ENCODE measurements at places on chromosomes 2 and 18.

DNA sequence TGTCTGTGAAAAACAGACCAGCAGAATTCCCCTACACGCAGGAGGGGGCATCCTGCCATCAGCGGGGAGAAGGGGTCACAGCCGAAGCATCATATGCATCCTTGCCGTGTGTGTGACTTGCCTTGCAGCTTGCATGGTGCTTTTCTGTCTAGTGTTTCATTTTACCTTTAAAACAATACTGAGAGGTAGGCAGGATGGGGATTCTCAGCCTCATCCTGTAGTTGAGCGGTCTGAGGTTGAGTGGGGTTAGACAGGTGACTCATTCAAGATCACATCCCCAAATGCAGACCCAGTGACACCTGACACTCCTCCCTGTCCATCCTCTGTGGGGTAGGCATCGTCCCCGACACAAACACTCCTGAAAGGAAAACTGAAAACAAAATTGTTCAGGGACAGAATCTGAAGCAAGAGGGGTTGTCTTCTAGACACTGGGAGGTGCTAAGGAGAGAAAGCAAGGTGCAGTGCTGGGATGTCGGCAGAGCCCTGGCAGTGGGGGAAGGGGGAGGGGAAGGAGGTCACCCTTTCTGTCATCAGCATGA lies 7.9 kb downstream of the ARL4C start:
- DNase-seq = no peak

- DNase-seq = no peak
These were observed 476.5 kb downstream of the LRP1B start for GRCh38 chr2:141654311-141654710.

GRCh38 chr18:71040161-71040560 lies 751.3 kb downstream of the SOCS6 start:
- no peak for DNase-seq

- no peak for DNase-seq
These were observed 12.7 kb downstream of the ANKRD44 start for GRCh38 chr2:197297772-197298318.

- DNase-seq = peak; percentile 33
These were observed 55.8 kb downstream of the TSN start for GRCh38 chr2:121810959-121811853.

DNA sequence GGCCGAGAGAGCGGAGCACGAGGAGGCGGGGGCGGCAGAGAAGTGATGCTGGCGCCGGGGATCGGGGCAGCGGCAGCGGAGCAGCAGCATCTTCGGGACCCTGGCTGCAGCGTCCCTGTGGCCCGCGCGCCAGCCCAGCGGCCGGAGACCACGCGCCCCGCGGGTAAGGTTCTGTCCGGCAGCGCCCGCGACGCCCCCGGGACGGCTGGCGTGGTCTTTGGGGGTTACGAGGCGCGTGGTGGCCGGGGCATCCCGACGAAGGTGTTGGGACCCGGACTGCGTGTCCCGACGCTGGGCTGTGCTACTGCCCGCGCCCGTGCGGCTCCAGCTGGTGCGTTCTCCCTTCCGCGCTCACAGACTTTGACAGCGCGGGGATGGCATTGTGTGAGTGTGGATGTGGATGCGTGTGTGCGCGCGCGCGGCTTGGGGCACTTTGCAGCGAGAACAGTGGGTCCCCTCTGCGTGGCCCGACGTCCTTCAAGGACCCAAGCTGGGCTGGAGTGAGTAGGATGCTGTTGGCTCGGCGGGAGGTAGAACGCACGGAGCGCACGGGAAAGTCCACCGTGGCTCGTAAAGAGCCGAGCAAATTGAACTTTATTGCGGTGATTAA lies 405.0 kb downstream of the XIRP2 start:
- peak; percentile 19 for DNase-seq

DNA sequence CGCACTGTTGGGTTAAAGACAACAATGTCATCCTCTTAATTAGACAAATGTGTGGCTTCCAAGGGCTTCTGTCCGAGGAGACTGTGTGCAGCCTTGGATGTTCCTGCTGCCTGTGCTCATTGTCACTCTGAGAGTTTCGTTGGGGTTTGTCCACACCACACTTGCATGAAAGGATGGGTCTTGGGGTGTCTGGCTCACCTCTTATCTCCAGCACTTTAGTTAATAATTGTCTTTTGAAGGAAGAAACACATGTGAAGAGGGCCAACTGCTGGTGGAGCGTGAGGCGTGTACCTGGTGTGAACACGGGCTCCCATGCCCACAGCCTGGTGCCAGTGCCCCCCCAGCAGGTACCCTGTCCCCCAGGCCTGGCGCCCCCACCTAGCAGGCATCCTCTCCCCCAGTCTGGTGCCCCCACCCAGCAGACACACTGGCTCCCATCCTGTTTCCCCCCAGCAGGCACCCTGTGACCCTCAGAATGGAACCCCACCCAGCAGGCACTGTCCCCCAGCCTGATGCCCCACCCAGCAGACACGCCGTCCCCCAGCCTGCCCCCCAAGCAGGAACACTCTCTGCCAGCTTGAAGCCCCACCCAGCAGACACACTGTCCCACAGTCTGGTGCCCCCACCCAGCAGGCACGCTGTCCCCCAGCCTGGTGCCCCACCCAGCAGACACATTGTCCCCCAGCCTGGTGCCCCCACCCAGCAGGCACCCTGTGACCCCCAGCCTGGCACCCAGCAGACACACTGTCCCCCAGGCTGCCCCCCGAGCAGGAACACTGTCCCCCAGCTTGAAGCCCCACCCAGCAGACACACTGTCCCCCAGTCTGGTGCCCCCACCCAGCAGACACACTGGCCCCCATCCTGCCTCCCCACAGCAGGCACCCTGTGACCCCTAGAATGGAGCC lies 96.3 kb upstream of the TMEM18 start:
- no peak for DNase-seq

DNA sequence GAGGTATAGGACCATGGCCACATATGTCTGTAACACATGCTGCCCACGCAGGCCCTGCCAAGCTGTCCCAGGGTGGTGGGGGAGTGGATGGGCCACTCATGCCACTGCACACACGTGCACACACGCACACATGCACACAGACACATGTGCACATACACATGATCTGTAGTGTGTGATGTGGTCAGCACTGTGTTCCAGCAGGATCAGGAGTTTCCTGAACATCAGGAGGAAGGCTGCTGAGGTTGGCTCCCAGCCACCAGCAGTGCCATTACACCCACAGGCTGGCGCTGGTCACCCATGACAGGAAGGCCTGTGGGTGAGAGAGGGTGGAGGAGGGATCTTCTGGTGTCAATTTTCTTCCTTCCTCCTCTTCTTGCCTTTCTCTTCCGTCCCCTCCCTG lies 44.7 kb downstream of the POMC start:
- no peak for DNase-seq

DNA sequence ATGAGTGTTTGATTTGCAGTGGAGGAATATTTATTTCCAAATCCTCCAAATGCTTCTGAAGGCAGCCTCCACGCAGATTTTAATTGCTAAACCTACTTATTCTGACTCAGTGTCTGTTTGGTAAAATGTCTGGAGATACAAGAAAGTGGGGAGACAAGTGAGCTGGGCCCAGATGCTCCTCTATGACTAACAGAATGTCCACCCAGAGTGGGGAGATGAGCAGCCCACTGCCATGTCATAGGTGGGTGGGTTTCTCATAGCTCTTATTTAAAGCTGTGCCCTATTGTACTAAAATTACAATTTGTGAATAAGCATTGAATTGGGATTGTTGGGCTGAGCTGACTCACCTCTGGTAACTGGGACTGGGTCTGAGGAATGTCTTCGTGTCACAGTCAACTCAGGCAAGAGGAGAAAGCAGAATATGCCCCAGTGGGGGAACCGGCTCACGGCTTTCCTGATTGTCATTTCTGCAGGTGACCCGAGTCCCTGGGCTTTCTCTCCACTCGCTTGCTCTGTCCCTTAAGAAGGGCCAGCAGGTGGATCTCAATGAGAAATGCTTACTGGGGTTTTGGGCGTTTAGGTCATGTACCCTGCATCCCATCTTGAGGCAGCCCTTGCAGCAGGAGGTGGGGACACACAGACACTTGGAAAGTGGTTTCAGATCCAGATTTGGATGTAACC lies 116.3 kb upstream of the SPRED2 start:
- no peak for DNase-seq

DNA sequence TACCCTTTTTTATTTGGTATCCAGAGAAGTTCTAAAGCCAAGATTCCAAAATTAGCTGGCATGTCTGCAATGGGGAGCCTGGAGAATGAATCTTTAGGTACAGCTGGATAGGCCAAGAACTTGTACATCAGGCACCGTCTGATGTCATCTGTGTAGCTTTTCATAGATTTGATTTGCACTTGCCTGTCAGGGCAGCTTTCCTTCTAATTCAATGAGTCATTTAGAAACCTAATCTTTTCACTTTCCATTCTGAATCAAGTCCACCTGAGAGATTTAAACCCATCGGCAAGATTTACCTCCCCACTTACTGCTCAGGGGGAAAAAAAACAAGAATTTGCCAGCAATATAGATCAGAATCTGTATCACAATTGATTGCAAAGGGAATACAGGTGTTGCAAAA lies 60.9 kb upstream of the ACAA2 start:
- no peak for DNase-seq

- no peak for DNase-seq
These were observed 47.4 kb upstream of the KDM3A start for GRCh38 chr2:86393521-86394491.

DNA sequence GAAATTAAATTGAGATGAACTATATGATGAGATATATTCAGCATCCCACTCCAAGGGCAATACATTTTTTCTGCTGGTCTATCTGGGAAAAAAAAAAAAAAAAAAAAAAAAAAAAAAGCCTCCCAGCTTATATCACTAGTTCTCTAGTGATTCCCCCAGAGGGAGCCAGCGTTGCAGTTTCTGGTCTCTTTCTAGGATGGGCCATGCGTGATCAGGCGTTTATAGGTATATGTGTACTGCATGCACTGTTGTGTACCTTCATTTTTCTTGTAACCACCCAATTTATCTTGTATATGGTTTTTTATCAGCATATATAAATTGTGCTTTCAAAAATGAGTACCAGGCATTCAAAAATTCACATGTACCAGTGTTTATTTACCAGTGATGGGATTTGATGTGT lies 35.1 kb downstream of the DCDC2C start:
- no peak for DNase-seq

DNA sequence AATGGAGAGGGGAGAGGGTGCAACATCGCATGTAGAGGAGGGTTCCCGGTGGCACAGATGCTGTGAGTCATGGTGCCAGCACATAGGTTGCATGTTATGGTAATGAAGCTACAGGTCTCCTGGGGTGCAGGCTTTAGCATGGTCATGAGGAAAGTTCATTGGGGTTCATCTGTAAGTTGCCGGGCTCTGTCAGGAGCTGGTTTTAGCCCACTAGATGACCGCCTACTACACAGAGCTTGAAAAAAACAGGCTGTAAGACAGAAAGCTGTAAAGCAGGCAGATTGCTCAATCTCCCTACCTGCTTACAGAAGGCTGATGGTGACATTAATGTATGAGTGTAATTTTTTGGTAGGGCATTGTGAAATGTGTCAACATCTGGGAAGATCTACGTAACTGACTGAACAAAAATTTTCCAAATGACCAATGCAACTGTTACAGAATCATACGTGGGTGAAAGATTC lies 23.9 kb downstream of the DYSF start:
- DNase-seq = no peak

DNA sequence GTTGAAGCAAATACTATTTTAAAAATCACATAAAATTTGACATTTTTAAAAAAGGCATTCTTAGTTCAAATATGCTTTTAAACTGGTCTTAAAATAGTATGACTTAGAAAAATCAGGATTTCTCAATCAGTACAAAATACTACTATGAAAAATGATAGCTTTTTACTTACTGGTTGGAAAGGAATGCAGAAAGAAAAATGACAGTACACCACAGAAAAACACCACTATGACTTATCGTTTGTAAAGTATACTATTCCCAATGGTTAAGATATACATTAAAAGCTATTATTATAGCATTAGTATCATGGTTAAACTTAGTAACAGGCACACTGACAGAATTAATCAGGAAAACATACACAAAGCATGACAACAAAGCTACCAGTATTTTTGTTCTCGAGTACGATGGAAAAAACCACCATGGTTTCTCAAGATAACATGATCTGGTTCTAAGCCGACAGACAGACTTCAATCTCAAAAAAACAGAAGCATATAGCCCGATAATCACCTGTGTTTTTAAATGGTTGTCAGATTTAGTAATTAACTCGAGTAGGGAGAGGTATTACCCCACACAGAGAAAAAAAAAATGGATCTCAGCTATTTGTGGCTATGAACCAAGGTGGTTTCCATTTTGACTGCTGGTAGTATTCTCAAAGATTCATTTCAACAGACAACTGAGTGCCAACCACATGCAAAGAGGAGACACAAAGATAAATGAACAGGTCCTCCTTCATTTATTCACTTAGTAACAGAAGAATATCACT lies 39.1 kb downstream of the CUL3 start:
- no peak for DNase-seq

- no peak for DNase-seq
These were observed 1094.8 kb downstream of the SUCLG1 start for GRCh38 chr2:83364264-83364663.

- no peak for DNase-seq
These were observed 2021.1 kb upstream of the CELF4 start for GRCh38 chr18:39586741-39587140.

GRCh38 chr2:239293775-239294430 lies 106.9 kb downstream of the HDAC4 start:
- DNase-seq = no peak

DNA sequence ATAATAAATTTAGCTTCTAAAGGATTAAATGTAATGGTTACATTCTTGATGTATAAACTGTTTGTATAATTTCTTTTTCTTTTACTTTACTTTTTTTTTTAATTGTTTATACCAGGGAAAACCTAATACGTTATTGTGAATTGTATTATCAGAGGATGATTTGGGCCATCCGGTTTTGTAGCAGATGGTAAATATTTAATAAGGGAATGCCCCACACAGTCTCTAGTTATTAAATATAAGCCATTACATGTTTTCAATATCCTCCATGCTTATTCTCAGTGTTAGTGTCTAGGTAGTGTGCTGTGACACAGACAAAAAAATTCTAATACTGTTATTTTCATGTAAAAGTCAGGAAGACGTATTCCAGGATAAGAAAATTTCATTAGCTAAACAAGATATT lies 553.9 kb downstream of the ZNF804A start:
- DNase-seq = no peak

DNA sequence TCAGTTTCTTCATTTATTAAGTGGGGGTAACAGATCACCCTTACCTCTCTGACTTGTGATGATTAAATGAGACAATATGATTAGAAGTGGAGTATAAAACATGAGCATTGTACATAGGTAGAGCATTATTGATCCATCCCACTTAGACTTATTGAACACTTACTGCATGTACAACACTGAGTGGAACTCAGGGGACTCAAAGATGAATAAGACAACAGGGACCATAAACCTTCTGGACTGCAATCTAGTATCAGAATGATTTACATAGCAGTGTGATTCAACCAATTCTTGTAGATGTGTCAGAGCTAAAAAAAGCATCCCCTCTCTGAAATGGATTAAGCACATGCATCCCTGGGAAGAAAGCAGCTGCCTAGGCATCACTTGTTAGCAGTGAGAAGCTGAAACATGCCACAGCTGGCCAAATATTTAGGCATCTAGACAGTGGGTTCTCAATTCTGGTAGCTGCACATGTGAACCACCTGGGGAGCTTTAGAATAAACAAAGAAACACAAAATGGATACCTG lies 111.5 kb downstream of the CYRIA start:
- no peak for DNase-seq

Data from NCI-H1436 (cell line).